ENCODE measurements at places on chromosomes 11 and 22.
A peak's percentile ranks its signal among the peaks of the same experiment; 100 is the strongest.

DNA sequence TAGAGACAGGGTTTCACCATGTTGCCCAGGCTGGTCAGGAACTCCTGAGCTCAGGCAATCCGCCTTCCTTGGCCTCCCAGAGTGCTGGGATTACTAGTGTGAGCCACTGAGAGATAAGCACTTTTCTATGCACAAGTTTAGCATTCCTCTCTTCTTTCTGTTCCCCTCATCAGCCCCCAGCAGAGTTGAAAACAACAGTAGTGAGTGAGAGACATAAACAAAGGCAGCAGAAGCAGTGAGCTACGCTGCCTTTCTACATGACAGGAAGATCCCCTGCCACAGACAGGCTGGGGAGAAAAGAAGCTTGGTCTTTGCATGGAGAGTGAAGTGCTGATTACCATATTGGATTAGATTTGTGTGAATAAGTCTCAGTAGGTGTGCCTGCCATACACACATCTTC, 392.0 kb upstream of the KIRREL3 start:
- no peak for DNase-seq

- peak; percentile 65 for DNase-seq
These were observed 7.5 kb downstream of the HSPA8 start for GRCh38 chr11:123054301-123055065.

GRCh38 chr22:49300951-49301397, 526.7 kb downstream of the BRD1 start:
- DNase-seq, result no peak

DNA sequence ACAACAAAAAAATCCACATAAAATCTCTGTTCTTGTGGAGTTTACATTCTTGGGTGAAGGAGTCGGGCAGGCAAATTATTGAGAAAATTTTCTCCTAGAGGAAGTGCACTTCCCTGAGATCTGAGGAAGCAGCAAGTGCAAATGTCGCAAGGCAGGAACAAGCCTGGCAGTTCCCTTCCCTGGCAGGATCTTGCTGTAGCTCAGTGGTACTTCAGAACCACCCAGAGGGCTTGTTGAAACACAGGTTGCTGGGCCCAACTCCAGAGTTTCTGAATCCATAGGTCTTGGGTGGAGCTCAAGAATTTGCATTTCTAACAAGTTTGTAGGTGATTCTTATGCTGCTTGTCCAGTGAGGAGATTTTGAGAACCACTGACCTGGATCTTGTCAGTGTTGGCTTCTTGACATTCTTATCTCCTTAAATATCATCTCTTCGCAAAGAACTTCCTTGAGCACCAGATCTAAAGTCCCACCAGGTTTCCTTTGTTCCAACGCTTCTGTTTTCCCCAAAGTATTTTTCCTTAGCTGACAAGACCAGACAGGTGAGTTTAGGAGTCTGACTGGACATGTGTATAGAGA, 9.6 kb downstream of the QSER1 start:
- no peak for DNase-seq

DNA sequence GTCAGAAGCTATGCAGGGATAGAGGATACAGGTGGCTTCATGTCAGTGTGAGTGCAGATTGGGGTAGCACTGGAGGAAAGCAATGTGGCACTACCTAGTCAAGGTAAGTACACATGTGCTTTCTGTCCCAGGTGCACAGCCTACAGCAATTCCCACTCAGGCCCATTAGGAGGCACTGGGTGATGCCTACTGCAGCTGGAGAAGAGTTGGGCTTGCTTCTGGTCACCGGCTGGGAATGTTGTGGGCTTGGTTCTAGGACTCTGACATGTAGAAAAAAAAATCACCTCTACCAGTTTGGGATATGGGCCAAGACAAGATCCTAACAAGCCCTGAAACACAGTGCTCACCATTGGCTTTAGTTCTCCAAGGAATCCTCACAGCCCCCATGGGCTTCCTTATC, 69.7 kb downstream of the TENM4 start:
- no peak for DNase-seq

DNA sequence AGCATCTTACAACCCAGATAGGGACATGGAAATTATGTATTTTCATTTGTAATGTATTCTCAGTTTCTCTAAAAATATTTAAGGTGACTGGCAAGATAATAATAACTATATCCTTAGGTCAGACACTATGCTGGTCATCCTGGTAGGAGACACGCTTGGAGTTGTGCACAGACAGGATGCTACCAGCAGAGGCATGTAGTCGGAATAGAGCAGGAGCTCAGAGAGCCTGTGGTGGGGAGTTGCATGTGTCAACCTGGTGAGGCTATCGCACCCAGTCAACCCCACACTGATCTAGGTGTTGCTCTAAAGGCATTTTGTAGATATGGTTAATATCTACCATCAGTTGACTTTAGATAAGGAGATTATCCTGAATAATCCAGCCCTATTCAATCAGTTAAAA, 318.5 kb downstream of the MIAT start:
- DNase-seq, result no peak

GRCh38 chr11:79845002-79845709, 404.3 kb upstream of the TENM4 start:
- no peak for DNase-seq

DNA sequence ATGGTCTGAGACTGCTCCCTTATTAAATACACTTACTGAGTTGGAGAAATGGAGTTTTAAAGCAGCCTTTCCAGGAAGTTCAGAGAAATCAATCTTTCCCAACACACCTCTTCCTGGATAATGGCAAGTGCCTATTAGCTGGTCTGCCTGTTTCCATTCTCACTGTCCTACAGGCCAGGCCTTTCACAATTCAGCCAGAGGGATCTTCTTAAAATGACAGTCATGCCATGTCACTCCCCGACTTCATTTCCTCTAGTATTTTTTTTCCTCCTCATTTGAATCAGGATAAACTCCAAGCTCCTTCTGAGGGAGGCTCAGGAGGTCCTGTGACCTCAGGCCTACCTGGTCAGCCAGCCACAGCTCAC, 62.6 kb downstream of the FDX1 start:
- DNase-seq, result no peak

DNA sequence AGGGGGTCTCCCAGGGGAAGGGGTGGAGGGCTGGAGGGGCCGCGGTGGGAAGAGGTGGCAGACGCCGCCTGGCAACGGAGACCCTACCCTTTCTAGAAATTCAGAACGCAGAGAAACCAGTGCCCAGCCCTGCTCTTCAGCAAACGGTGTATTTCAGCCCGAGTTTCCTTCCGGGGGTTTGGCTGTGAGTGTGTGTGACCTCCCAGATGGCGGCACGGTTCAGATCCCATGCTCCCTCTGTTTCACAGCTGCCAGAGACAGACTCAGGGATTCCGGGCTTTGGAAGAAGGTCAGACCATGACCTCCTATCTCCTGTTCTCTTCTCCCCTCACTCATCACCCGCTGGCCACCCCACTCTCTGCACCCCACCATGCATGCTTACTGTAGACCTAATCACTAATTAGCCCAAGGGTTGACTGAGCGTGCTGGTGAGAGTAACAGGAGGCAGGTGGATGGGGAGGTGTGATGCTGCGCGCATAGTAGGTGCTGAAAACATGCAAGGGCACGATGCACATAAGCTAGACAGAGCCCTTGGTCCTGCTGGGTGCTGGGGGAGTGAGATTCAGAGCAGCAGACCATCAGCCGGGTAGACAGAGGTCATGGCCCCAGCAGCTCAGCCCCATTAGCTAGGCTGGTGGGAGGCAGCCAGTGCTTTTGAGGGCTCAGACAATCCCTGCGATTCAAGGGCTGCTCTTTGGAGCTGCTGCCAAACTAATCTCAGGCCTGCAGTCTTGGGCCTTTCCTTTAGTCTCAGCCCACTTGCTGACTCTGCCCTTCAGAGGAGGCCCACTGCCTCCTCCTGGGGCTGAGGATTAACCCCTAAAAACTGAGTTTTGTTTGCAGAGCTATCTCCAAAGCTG, 256.5 kb upstream of the CADM1 start:
- no peak for DNase-seq

GRCh38 chr11:73976451-73977151, 6.0 kb downstream of the UCP2 start:
- DNase-seq, result no peak

DNA sequence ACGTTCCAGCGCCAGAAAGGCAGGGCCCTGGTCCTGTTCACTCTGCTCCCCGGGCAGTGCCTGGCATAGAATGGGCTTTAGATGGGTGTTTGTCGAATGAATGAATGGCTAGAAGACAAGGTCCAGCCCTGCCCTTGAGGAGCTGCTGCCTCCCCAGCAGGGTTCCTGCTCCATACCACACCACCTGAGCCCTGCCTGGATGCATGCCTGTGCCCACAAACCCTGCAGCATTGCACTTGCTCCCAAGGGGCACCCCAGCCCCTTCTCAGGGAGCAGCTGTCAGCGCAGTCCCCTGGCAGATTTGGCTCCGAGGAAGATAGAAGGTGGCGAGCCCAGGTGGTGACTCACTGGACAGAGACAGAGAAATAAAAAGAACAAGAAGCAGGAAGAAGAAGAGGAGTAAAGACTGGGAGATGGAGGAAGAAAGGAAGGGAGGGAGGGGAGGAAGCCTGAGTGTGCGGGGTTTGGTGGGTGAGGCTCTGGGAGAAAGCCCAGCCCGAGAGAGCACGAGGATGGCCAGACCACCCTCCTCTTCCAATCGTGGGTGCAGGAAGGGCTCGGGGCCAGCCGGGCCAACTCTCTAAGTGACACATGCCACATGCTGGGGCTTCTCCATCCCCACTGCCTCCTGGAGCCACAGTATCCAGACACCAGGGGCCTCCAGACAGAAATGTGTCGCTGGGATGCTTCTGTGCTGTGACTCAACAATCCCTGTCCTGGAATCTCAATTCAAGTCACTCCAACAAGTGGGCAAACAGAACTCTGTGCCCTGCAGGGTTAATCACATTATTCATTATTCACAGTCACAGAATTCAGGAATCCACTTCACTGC, 1474.3 kb downstream of the BRD1 start:
- no peak for DNase-seq

GRCh38 chr11:2431395-2431794, 12.9 kb downstream of the TRPM5 start:
- DNase-seq, result no peak

- no peak for DNase-seq
These were observed 2.3 kb downstream of the LSP1 start for GRCh38 chr11:1854949-1855885.

- DNase-seq, result no peak
These were observed 550.4 kb downstream of the DLG2 start for GRCh38 chr11:85076535-85077330.

DNA sequence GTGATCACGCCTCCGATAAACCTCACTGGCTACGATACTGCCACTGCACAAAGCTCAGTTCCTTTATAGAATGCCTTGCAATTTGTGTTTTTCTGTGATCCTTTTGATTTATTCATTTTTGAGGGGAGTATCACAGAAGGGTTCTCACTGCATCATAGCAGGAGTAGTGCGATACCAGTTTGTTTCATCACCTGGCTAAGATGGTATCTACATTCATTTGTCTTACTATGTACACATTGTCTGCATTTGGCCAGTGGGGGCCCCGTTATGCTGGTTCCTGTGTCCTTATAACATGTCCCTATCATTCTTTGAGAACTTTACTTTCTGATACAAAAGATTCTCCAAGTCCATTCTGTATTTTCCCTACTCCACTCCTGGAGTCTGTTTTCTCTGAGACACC, 44.6 kb downstream of the APLP2 start:
- DNase-seq, result no peak

- peak; percentile 38 for DNase-seq
These were observed 144.7 kb downstream of the TENM4 start for GRCh38 chr11:79296141-79296540.

DNA sequence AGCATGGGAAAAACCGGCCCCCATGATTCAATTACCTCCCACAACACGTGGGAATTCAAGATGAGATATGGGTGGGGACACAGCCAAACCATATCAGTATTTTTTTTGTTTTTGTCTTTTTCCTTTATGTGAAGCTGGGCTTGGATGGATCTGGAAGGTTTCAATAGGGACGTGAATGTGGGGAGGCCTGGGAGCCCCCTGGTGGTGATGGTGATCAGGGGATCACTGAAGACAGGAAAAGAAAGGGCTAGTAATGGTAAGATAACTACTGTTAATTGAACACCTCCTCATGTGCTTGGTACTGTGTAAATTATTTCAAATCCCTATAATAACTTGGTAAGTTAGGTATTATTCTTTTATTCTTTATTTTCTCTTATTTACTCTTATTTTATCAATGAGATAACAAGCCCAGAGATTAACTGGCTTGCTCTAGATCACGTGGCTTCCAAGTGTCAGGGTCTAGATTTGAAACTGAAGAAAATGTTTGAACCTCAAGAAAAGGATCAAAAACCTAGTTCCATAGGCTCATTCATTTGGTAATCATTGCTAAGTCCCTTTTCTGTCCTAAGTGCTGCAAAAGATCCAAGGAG, 364.2 kb downstream of the TENM4 start:
- DNase-seq, result no peak

Measured in right renal pelvis (tissue), 4 donors.